ENCODE measurements at places on chromosomes 7 and 10.

GRCh38 chr7:73715648-73716317 lies 3.7 kb downstream of the STX1A start:
- no peak for DNase-seq

- no peak for DNase-seq
Measured at GRCh38 chr10:4102802-4103344, 317.9 kb upstream of the KLF6 start.

DNA sequence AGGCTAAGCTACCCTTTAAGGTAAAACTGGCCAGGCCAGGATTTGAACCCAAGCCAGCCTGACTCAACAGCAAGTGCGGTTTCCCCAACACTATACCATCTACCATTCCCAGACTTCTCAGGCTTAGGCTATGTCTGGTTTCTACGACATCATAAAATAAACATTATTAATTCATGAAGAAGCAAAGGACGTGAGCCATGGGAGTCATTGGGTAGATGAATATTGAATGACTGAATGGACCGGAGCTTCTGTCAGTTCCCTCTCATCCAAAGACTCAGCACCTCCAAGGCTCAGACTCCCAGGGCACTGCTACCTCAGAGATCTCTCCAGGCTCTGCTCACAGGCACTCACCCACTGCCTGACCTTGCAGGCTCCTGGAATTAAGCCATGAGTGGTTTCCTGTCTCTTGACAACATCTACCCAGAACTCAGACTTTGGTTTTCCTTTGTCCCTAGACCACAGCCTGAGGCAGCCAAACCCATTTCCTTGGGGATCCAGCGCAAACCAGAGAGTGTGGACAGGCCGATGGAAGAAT lies 64.6 kb upstream of the STEAP1B start:
- no peak for DNase-seq

- DNase-seq: no peak
Measured at GRCh38 chr10:124323111-124323725, 95.5 kb downstream of the OAT start.

DNA sequence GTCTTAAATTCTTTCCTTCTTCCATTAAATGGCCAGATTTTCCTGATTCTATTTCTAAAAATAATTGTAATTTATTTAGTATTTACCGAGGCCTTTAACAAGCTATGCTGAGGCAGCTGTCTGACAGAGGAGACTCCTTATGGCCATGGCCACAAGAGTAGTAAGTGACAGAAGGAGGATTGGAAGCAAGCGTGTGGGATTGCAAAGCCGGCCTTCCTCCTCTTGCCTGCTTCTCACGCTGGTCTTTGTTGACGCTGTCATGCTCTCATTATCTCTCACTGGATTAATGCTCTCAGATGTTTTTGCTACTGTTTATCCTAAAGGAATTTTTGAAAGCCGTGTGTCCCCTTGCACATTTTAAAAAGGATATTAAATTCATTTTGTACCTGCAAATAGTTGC lies 546.3 kb downstream of the SDK1 start:
- DNase-seq: no peak

DNA sequence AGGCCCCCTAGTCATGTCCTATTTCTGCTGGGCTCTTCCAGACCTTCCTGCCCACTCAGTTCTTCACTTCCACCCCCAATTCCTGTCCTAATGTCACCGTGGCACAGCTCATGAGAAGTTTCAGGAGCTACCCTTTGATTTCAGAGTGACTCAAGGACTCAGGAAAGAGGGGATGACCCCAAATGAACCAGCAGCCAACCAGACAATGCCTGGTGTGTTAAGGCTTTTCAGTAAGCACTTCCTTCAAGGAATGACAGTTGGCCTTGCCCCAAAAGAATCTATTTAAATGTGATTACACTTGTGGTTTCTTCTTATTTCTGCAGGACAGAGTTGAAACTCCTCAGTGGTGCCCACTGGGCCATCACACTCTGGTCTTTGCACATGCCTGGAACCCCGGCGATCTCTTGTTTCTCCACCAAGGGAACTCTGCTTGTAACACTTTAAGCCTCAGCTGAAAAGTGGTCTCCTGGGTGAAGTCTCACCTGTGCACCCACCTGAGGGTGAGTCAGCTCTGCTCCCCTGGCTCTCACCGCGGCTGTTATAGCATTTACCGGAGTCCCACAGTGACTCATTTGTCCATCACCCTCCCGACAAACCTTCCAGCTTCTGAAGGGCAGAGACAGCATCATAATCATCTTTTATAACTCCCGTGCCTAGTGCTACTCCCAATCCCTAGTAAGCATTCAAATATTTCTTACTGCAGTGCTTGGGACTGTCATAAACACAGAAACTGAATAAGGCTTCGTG lies 123.0 kb upstream of the SVIL start:
- no peak for DNase-seq

DNA sequence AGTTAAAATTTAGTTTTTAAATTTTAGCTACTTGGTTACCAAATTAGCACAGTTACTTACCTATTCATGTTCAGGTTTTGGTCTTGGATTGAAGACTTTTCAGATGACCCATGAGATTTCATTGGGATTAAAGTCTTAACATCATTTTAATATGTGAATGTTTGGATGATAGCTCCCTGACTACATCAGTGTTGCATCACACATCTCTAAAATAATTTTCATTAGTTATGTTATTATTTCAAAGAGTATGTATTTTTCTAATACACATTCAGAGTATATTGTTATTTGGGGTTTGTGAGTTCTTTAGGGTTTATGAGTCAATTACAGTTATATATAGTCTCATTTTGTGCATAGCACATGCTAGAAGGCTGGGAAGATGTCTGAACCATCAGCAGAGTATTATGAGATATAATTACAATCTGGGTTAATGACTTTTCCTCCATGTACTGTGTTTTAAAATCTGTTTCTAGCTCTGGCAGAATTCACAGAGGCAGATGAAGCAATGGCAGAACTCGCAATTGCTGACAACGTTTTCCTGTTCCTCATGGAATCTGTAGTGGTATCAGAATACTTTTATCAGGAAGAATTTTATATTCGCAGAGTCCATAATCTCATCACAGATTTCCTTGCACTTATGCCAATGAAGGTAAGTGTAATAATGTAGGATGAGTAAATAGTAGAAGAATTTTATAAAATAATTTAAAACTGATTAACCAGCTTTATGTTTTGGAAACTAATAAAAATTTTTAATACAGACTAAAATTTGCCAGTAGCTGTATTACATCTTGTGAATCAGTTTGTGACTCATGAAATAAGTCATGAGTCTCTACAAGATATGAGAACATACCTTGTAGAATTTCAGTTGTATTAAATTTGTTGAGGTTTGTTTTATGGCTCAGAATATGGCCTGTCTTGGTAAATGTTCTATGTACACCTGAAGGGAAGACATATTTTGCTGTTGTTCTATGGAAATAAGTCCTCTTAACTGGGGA lies 26.9 kb downstream of the NUP205 start:
- no peak for DNase-seq

- DNase-seq: no peak
Measured at GRCh38 chr7:130276796-130277762, 10.4 kb downstream of the CPA2 start.

DNA sequence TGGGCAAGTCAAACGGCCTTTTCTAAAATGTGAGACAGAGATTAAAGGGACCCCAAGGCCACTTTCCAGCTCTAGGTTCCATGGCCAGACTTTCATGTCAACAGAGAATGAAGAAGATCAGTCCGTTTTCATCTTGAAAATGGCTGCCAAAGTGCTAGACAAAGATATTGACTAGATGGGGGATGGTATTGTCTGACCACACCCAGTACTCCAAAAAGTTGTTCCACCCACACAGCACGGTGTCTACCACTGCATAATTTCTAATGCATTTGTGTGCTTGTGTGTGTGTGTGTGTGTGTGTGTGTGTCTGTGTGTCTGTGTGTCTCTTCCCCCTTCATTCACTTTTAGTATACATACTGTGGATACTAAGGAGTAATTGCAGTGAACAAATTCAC lies 1.3 kb downstream of the COL1A2 start:
- DNase-seq: no peak

Data from activated T-helper 1 cell treated with Interleukin-2 at 50 U/mL for 16 hours (primary cell).